Stimulated activated naive B cell treated with anti-CD40 and anti-IgM and Interleukin-4, amounts not matched to agents 10 μg/mL and 1 μg/mL and 100 μg/mL, for 72 hours (primary cell): ENCODE measurements at places on chromosomes 7 and 10.

GRCh38 chr7:130135208-130136205 lies 65.2 kb downstream of the KLHDC10 start:
- peaks cover 38% of the 10 kb centered on the region for H3K36me3 ChIP-seq
- H3K27me3 ChIP-seq = no peaks in the 10 kb centered on the region
- DNase-seq = no peak
- H3K4me3 ChIP-seq = no peak overlapping the region
- H3K4me1 ChIP-seq = peaks cover 28% of the 10 kb centered on the region

DNA sequence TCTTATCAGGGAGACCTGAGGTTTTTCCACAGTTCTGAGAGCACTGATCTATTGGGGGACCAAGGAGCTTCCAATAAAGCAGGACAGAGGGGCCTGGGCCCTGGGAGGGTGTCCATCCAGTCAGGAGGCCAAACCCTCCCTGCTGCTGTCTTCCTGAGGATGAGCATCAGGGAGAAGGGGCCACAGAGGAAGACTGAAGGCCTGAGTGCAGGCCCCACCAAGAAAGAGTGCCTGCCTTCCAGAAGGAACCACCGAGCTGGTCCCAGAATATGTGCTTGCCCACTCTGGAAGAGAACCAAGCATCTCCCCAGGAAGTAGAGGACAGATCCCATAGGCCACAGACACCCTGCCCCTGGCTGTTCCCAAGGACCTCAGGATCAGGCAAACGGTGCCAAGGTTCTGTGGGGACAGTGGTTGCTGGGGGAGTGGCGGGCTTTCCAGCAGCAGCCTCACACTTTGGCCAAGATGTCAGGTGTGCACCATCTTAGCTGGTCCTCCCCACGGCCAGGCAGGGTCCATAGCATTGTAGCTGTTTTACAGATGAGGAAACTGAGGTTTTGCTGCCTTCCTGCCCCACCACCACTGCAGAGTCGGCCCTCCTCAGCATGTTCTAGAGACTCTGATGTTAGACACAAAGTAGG lies 199.4 kb downstream of the GRID1 start:
- DNase-seq = no peak
- no peaks in the 10 kb centered on the region for H3K27me3 ChIP-seq
- no peak overlapping the region for H3K4me3 ChIP-seq
- H3K4me1 ChIP-seq = peaks cover 15% of the 10 kb centered on the region
- no peaks in the 10 kb centered on the region for H3K36me3 ChIP-seq

DNA sequence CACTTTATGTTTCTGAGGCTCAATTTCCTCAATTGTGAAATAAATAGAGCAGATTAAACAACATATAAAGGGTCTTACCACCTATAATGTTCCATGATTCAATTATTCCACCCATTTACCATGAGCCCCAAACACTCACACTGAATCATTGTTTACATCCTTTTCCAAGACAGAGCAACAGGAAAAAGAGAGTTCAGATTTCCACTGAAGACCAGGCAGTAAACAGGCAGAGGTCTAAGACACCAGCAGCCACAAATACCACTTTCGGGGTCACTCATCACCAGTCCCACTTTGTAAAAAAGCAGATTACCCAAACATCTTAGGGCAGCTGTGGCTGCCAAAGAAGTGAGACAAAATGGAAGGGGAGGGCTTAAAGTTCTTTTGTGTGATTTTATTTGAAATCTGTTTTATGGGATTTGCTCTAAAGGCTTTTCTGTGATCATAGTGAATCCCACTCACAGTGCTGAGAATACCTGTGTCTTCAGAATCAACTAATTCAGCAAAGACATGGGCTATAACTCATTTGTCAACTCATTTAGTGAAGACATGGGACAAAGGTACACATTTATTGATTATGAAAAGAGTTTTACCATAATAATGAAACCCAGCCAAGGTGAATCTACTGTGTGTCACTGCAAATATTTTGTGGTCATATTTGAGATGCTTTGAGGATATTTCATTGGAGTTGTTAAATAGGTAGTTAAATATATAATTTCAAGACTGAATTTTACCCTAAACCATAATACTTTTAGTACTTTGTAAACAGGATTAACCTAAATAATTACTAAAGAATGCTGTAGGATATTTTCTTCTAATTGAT lies 24.8 kb upstream of the DLD start:
- no peaks in the 10 kb centered on the region for H3K4me1 ChIP-seq
- H3K27ac ChIP-seq = no peak overlapping the region
- no peak for DNase-seq
- no peak overlapping the region for H3K4me3 ChIP-seq

DNA sequence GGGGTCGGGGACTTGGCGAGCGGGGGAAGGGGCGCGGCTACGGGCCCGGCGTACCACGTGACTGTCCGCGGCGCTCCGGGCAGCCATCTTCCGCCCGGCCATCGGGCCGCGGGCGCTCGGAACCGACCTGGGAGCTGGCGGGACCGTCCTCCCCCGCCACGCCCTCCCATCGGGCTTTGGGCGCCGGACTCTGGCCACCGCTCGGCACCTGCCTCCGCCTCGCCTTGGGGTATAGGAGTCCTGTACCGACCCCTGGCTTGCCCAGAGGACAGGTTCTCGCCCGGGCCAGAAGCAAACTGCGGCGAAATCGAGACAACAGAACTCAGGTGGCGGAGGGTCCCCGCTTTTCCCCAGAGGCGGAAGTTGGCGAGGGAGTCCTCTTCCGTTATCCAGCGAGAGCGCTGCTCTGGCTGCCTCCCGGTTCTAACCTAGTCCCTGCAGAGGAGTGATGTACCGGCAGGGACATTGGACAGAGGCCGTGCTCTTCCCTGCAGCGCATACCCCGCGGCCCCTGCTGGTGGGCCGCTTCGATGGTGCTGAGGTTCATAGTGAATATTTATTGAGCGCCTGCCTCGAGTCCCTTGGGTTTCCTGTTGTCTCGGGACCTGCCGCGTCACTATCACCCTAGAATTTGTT lies 1.2 kb upstream of the SGMS1 start:
- peak; percentile 68 for DNase-seq
- H3K36me3 ChIP-seq = peaks cover 12% of the 10 kb centered on the region
- no peaks in the 10 kb centered on the region for H3K27me3 ChIP-seq
- peak overlapping the region; percentile 95 for H3K27ac ChIP-seq
- H3K4me3 ChIP-seq = peak overlapping the region; percentile 88

- peaks cover 31% of the 10 kb centered on the region for H3K4me1 ChIP-seq
- no peaks in the 10 kb centered on the region for H3K36me3 ChIP-seq
Measured at GRCh38 chr10:69223028-69223342, 2.9 kb downstream of the HKDC1 start.

DNA sequence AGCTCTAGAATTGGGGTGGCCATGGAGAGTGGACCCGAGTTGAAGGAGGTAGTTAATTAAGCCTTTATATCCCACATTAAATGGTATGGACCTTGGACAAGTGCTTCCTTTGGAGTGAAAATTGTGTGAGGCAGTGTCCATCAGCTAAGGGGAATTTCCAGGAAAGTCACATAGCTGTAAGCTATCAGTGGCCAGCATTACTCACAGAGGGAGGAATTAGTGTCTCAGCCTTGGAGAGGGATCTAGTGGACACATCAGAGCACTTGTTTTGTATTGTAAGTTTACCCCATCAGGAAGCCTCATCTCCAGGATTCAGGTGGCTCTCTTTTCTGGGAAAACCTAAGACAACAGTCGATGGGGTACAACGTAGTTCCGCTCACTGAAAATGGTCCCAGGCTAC lies 416.7 kb downstream of the TFEC start:
- no peaks in the 10 kb centered on the region for H3K27me3 ChIP-seq
- H3K27ac ChIP-seq = no peak overlapping the region

- H3K4me3 ChIP-seq = no peak overlapping the region
- DNase-seq = no peak
- no peaks in the 10 kb centered on the region for H3K36me3 ChIP-seq
- no peaks in the 10 kb centered on the region for H3K27me3 ChIP-seq
Measured at GRCh38 chr10:106722524-106722923, 442.0 kb downstream of the SORCS1 start.

GRCh38 chr10:35520996-35521395 lies 84.1 kb upstream of the GJD4 start:
- H3K4me1 ChIP-seq = peaks cover 12% of the 10 kb centered on the region
- H3K27me3 ChIP-seq = no peaks in the 10 kb centered on the region
- no peak overlapping the region for H3K27ac ChIP-seq
- no peak for DNase-seq

GRCh38 chr10:117550599-117551329 lies 8.2 kb downstream of the EMX2 start:
- H3K27ac ChIP-seq = peak overlapping the region; percentile 81
- H3K27me3 ChIP-seq = peaks cover 76% of the 10 kb centered on the region
- DNase-seq = no peak
- H3K4me1 ChIP-seq = peaks cover 21% of the 10 kb centered on the region

- no peak overlapping the region for H3K27ac ChIP-seq
- H3K4me1 ChIP-seq = peaks cover 33% of the 10 kb centered on the region
- no peak for DNase-seq
- H3K27me3 ChIP-seq = no peaks in the 10 kb centered on the region
Measured at GRCh38 chr10:46301721-46302479, 15.1 kb downstream of the ANTXRL start.

DNA sequence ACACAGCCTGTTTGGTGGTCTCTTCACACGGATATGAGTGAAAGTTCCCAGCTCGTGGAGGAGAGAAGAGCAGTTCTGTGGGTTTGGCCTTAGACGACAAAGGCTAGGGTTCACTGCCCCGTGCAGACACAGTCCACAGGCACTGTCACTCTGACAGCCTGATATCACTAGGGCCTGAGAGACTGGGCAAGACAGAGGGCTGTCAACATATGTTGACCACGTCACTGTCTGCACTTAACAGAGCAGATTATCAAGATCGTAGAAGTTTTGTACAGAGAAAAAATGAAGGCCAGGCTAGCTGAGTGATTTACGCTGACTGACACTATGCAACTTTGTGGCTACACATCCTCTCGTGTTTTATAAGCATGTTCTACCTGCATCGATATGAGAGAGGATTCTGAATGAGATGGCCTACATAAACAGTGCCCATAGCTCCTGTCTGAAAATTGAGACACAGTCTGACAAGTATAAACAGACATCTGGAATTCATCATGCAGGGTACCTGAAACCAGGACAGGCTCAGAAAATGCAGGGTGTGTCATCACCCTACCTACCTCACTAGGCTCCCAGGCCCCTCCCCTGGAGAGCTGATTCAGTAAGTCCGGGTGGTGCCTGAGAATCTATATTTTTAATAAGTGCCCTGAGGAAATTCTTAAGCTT lies 120.0 kb downstream of the SGMS1 start:
- no peak overlapping the region for H3K4me3 ChIP-seq
- H3K36me3 ChIP-seq = peaks cover 5% of the 10 kb centered on the region
- H3K4me1 ChIP-seq = peaks cover 44% of the 10 kb centered on the region
- no peak for DNase-seq
- H3K27ac ChIP-seq = peak overlapping the region; percentile 67

DNA sequence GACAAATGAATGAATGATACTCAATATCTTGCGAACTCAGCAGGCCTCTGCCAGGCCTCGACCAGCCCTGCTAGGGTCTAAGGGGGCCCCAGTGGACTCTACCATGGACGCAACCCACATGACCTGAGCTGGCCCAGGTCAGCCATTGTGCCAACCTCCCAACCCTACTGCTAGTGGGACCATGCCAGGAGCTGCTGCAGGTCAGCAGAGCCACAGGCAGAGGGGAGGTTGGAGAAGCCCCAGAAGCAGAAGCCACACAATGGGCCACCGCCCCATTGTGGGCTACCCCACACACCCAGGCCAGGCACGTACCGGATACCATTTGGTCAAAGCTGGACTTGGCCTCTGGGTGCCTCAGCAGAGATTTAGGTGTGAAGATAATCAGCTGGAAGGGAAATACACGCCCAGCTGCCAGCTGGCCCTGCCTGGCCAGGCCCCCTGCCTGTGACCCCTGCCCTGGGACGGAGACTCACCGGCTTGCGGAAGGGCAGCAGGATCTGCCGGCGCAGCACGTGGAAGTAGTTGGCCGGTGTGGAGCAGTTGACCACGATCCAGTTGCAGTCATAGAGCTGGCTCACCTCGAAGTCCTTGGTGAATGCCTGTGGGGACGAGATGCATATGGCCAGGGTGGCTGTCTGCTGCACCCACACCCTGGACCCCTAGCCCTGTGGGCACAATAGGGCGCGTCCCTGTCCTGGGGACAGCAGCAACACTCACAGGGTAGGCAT lies 24.5 kb downstream of the OGDHL start:
- H3K27me3 ChIP-seq = no peaks in the 10 kb centered on the region
- no peak for DNase-seq
- H3K4me3 ChIP-seq = no peak overlapping the region
- no peak overlapping the region for H3K27ac ChIP-seq
- H3K4me1 ChIP-seq = no peaks in the 10 kb centered on the region

- no peak overlapping the region for H3K27ac ChIP-seq
- DNase-seq = no peak
- no peak overlapping the region for H3K4me3 ChIP-seq
- H3K36me3 ChIP-seq = no peaks in the 10 kb centered on the region
- no peaks in the 10 kb centered on the region for H3K4me1 ChIP-seq
Measured at GRCh38 chr10:130045801-130046321, 64.8 kb downstream of the C10orf143 start.

GRCh38 chr7:96837593-96837992 lies 127.9 kb upstream of the SEM1 start:
- peaks cover 4% of the 10 kb centered on the region for H3K4me1 ChIP-seq
- no peaks in the 10 kb centered on the region for H3K27me3 ChIP-seq
- H3K36me3 ChIP-seq = no peaks in the 10 kb centered on the region

DNA sequence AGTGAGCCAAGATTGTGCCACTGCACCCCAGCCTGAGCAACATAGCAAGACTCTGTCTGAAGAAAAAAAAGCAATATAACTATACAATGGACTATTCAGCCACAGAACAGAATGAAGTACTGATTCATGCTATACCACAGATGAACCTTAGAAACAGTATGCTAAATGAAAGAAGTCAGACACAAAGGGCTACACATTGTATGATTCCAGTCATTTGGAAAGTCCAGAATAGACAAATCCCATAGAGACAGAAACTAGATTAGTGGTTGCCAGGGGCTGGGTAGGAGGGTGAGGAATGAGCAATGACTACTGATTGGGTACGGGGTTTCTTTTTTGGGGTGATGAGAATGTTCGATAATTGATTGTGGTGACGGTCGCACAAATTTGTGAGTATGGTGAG lies 9.6 kb upstream of the CFAP70 start:
- DNase-seq = no peak
- H3K27ac ChIP-seq = no peak overlapping the region
- peaks cover 62% of the 10 kb centered on the region for H3K36me3 ChIP-seq
- no peak overlapping the region for H3K4me3 ChIP-seq
- no peaks in the 10 kb centered on the region for H3K27me3 ChIP-seq
- no peaks in the 10 kb centered on the region for H3K4me1 ChIP-seq

DNA sequence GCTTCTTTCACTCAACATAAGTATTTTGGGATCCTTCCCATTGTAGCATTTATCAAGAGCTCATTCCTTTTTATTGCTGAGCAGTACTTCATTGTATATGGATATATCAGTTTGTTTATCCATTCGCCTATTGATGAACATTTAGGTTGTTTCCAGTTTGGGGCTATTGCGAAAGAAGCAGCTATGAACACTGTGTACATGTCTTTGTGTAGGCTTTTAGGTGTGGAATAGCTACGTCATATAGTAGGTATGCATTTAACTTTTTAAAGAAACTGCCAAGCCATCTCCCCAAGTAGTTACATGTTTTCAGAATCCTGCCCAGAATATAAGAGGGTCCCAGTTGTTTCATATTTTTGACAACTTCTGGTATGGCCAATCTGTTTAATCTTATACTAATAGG lies 468.1 kb downstream of the IPMK start:
- no peak overlapping the region for H3K27ac ChIP-seq
- no peak overlapping the region for H3K4me3 ChIP-seq
- no peaks in the 10 kb centered on the region for H3K36me3 ChIP-seq
- H3K27me3 ChIP-seq = no peaks in the 10 kb centered on the region
- no peak for DNase-seq

GRCh38 chr10:86707505-86707904 lies 39.2 kb downstream of the LDB3 start:
- no peak overlapping the region for H3K27ac ChIP-seq
- H3K4me3 ChIP-seq = no peak overlapping the region
- H3K27me3 ChIP-seq = no peaks in the 10 kb centered on the region
- peaks cover 2% of the 10 kb centered on the region for H3K36me3 ChIP-seq
- DNase-seq = no peak
- peaks cover 10% of the 10 kb centered on the region for H3K4me1 ChIP-seq
